ENCODE measurements at places on chromosomes 16 and 17.
A peak's percentile ranks its signal among the peaks of the same experiment; 100 is the strongest.

- DNase-seq, result no peak
Measured at GRCh38 chr17:3474212-3474611, 1.6 kb upstream of the ASPA start.

GRCh38 chr17:7589204-7589868, 558 bp downstream of the SOX15 start:
- peak; percentile 60 for DNase-seq

- DNase-seq, result no peak
Measured at GRCh38 chr17:49610883-49611584, 35.4 kb downstream of the NXPH3 start.

DNA sequence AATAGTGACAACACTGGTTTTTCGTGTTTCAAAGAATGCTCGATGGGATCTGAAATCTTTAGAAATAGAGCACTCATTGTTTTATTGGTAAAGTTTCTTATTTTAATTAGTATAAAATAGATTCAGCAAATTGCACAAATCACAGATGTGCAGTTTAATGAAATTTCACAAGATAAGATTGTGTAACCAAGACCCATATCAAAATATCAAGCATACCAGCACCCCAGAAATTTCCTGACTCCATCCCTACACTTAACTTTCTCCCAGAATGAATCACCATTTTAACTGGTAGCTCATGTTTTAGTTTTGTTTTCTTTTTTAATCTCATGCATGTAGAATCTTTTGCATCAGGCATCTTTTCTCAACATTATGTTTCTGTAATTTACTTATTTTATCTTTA, 185.9 kb downstream of the KCNJ2 start:
- no peak for DNase-seq

DNA sequence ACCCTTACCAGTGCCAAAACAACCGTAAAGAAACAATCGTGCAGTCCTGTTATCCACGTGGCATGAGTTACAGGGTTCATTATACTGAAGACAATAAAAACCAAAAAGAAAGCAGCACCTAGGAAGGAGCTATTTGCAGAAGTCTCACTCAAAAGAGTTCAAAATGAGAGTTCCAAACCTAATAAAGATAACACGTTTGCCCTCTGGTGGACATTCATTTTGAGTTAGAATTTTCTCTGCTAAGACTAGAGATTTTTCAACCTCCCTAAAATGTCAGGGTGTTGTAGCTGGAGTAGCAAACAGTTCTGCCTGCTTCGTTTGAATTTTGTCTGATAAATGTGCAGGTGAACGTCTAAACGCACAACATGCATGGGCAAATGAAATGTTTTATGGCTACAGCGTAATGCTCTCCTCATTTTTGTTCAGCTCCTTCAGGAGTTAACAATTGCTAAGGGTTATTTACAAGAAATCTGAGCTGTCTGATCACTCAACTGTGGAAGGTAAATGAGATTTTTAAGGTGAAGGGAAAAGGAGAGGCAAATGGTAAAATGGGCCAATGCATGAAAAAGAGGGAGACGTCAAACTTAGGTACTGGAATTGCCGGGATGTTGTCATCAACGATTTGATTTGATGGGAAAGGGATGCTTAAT, 1067.9 kb upstream of the EEF2KMT start:
- no peak for DNase-seq

DNA sequence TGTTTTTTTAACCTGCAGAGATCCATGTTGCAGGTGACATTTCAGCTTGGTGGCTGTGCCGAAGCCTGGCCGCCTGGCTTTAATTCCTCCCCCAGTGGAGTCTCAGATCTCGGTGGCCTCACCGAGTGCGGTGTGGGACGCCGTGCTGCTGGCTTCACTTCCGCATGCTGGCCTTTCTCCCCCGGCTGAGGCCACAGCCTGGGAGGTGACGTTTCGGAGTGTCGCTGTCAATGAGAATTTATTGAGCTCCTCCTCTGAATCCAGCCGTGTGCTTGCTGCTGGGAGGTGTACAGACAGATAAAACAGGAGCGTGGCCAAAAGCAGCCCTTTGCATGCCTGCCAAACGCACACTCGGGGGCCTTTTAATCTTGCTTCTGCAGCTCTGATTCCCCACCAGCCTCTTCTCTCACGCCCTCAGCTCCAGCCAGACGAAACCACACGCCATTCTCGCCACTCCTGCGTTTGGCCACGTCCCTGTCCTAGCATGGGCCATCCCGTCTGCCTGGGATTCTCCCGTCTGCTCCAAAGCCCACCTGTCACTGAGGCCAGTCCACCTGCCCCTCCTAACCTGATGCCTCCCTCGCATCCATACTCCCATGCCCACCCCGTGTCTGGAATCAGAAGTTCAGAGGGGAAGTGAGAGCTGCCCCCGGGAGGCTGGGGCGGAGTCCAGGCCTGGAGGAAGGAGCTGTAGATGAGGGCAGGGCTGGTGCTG, 3.6 kb downstream of the GSE1 start:
- DNase-seq, result no peak
